ENCODE measurements at places on chromosomes 4 and X. TPM values are rescaled to one million over a fixed set of nuclear protein-coding genes. Genes with fewer than 3 reads are reported as not detected.

The ETNPPL gene
- not detected for total RNA-seq

The ETDC gene
- not detected for total RNA-seq

The NHSL2 gene
- 28.6 TPM for total RNA-seq

The MECP2 gene
- total RNA-seq: 34.9 TPM

The ARR3 gene
- not detected for total RNA-seq

The CT45A1 gene
- not detected for total RNA-seq

The GLA gene
- total RNA-seq: 26.8 TPM

The NXF2 gene
- not detected for total RNA-seq

The RBM47 gene
- 4.6 TPM for total RNA-seq

The STBD1 gene
- 1.0 TPM for total RNA-seq

The CT45A3 gene
- not detected for total RNA-seq

The XPNPEP2 gene
- total RNA-seq: not detected

All from dermis blood vessel endothelial cell (primary cell).